Stimulated activated CD4-positive, alpha-beta T cell treated with anti-CD3 and anti-CD28 coated beads, Interleukin-12 subunit alpha, Interleukin-12 subunit beta, amount 100 ng/mL, for 24 hours (primary cell): ENCODE measurements at places on chromosomes 12 and 14.

DNA sequence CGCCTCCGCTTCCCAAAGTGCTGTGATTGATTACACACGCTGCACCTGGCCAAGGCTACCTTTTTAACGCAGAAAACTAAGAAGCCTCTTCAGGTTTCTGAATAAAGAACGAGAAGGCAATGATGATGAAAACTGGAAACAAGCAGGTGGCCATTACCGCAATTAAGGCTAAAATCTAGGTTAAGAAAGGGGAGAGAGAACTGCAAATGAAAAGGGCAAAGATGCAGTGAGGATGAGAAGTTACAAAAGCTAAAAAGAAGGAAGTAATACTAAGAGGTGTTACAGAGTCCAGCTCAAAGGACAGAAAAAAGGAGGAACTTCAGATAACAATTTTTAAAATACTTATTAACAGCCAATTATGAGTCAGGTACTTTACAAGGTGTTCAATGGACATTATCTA, 79.7 kb downstream of the DUSP16 start:
- no peak for DNase-seq

DNA sequence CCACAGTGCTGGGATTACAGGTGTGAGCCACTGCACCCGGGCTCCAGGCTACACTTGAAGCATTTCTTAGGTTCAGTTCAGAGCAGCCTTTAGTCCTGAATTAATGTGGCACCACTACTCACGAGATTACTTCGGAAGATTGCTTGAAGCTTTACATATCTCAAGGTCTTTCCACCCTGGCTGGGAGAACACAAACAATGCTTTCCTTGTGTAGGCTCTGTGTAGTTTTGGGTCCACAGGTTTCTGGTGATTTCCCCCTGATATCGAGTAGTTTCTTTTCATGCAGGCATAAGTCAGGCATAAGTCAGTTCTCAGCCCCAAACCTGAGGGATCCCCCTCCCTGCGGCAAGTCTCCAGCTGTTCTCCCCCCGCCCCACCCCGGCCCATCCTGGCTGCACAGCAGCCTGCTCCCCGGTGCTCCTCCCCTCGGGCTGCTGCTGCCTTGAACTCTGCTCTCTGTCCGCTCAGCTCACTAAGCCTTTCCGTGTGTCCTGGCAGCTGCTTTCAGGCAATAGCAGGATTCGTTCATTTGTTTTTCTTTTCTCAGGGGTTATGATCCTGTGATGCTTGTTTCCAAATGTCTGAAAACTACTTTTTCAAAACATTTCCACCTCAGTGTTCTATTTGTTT, 417.7 kb downstream of the TMEM121 start:
- DNase-seq, result no peak

- DNase-seq, result no peak
Measured at GRCh38 chr12:103782399-103782798, 58.6 kb downstream of the NT5DC3 start.

- no peak for DNase-seq
Measured at GRCh38 chr14:21302013-21302835, 22.3 kb downstream of the RPGRIP1 start.

- DNase-seq, result no peak
Measured at GRCh38 chr14:68292441-68293215, 473.0 kb downstream of the RAD51B start.

DNA sequence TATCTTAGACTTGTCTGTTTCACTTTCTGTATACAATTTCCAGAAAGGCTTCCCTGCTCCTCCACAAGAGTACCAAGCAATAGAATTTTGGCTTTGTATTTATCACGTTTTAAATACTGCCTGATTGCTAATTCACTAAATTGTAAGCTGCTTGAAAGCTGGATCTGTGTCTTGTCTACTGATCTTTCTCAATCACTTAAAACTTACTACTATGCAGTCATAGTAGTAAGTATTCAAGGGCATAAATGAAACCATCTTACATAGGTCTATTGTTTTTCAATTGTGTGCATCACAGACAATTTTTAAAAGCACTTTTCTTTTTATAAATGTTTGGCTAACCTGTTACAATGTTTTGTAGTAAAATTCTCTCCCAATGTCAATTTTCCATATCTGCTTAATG, 1.2 kb upstream of the GLIPR1L2 start:
- DNase-seq, result no peak

GRCh38 chr12:41795910-41796309, 348.8 kb downstream of the GXYLT1 start:
- no peak for DNase-seq

GRCh38 chr14:46661728-46662127, 10.1 kb upstream of the RPL10L start:
- no peak for DNase-seq
